H1 (cell line): ENCODE measurements at places on chromosomes 7 and 10.

- no peak for DNase-seq
Observed at GRCh38 chr7:135114622-135115021, 33.2 kb upstream of the TMEM140 start.

DNA sequence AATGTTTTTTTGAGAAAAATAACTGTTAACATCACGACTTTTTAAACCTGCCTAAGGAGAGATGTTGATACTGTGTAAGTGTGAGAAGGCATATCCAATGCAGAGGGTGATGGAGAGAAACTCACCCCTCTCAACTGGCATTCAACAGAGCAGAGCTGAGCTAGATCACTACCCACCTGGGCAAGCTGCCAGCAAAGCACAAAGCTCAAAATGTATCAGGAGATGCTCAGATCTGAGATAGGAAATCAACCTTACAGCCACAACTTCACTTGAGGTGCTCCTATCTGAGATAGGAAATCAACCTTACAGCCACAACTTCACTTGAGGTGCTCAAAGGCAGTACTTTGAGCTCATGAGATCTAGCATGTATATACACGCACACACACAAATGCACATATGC lies 151.5 kb upstream of the PDE1C start:
- no peak for DNase-seq

- DNase-seq: no peak
Observed at GRCh38 chr10:125820701-125821100, 2.4 kb downstream of the UROS start.

DNA sequence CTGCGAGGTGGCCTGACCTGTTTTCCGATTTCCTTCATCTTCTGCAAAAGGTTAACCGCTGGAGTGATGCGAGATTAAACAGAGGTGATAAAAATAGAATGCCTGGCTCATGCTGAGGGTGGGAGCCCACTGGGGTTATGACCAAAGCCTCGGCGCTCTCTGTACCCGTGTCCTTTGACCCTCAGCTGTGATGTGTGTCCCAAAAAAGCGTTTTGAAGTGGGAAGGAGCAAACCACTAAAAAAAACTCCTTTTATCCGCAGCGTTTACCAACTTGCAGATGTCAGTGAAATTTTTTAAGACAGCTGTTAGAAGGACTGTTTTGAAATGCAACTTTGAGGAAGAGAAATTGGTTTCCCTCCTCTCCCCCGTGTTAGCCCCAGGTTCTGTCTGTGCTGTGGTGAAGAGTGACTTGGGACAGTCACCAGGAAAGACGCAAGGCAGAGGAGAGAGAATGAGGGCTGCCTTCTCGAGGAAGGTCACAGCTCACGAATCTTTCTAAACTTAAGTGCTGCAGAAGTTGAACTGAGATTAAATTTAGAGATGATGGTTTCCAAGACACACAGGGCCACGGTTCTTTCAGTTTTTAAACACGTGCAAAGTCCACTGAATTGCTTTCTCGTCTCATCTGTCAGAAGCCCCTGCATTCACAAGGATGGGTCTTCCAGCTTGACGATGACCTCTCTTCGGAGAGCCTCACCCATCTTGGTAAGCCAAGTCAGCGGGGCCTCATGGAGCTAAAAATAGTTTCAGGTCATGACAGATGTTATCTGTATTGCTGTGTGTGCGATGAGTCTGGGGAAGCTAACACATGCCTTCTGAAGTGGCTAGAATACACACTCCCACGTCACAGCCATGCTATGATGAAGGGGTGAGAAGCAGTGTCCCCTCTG lies 27.6 kb downstream of the AMZ1 start:
- DNase-seq: no peak

DNA sequence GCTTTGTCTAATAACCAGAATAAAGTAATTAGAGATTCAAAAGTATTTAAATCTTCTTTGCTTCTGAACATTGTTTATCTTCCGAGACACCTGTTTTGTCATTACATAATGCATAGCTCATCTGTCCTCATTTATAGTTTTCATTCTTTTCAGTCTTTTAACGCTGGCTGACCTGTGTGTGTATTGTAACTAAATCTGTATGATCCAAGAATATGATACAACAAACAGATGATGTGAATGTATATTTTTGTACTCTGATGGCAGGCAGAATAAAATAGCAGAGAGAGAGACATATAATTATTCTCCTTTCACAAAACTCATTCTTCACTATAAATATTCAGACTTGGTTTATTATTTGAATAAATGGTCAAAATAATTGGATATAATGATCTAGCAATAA lies 80.6 kb downstream of the ORC5 start:
- DNase-seq: no peak

GRCh38 chr10:73773152-73773879 lies 8.5 kb upstream of the CHCHD1 start:
- DNase-seq: no peak

GRCh38 chr10:121974535-121975294 lies at the start of gene NSMCE4A:
Gene NSMCE4A, minus strand, starts transcription at chr10:121975217. Its CDS starts 52 bp downstream, at chr10:121975165.
- DNase-seq: peak; percentile 43

DNA sequence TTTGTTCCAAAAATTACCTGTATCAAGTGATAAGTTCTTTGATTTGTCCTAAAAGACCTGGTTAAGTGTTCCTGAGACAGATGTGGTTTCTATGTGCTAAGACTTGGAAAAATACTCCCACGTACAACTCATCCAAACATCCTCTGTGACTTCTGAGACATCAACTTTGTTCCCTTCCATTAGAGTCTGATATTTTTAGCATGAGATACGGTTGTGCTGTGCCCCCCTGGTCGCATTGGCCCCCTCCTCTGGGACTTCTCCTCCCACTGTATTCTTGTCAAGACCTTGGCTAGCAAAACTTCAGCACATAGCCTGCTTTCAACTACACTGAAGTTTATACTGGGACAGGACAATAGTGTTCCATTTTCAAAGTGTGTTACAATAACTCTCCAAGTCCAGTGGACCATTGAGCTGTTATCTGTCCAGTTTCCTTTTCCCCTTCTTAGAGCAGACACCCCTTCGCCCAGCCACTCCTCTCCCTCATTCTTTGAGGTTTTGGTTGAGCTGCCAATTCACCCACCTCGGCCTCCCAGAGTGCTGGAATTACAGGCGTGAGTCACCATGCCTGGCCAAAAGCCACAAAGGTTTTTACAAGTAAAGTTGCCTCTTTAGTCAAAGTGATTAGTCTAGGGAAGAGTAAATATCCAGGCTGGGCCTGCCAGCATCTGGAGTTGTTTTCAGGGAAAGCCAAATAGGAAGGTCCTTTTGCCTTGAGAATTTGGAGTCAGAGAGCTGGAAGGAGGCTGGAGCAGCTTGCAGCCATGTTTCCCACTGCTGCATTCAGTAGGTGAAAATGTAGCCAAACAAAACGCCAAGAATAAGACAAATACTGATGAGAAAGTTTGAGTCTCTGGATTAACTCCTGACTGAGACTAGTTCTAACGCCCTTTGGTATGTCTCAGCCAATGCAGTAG lies 17.8 kb upstream of the PDLIM1 start:
- no peak for DNase-seq

GRCh38 chr10:69397972-69398371 lies 18.7 kb downstream of the TACR2 start:
- DNase-seq: no peak

GRCh38 chr10:111856631-111857030 lies 326.9 kb downstream of the GPAM start:
- DNase-seq: no peak

DNA sequence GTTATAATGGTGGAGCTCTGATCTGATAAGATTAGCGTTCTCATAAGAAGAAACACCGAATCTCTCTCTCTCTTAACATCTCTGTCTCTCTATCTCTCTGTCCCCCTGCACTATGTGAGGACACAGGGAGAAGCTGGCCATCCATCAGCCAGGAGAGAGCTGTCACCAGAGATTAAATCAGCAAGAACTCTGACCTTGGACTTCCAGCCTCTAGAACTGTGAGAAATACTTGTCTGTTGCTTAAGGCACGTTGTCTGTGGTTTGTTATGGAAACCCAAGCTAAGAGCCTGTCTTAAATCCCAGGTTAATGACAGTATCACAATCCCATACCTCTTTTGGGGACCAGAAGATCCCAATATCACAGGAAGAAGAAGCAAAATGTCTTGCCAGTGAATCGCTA lies 132.0 kb upstream of the AKR1E2 start:
- no peak for DNase-seq

- no peak for DNase-seq
Observed at GRCh38 chr7:69738396-69738951, 140.2 kb downstream of the AUTS2 start.

DNA sequence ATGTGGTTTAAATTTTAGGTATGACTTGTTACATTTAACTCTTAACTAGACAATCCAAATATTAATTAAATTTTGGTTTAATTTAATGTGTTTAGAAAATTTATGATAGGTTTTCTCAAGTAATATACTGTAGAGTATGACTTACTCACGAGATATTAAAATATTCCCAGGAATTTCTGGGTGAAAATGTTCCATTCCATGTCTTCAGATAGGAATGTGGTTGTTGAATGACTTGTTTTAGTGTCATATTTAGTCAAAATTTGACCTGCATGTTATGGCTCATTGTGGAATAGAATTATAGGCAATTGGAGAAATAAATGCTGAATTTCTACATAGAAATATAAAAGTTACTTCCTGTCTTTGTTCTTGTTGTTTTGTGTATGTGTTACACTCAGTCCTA lies 46.7 kb downstream of the SHOC2 start:
- no peak for DNase-seq

- DNase-seq: no peak
Observed at GRCh38 chr10:51950371-51950995, 251.1 kb upstream of the CSTF2T start.
